ENCODE measurements at places on chromosomes 13 and 19.
A peak's percentile ranks its signal among the peaks of the same experiment; 100 is the strongest.

DNA sequence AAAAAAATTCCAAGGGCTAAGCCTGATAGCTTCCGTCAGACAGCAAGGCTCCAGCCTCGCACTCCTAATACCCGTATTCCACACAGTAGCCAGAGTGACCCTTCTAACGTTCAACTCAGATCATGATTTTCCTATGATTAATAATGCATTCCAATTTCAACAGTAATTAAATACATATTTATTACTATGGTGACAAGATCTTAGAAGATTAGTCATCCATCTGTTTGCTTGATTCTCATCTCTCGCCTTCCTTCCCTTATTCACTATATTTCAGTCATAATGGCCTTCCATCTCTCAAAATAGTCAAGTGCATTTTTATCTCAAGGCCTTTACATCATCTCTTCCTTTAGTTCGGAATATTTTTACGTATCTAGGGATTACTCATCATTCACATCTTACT is 621.2 kb upstream of the SPRY2 start:
- DNase-seq: peak; percentile 76

DNA sequence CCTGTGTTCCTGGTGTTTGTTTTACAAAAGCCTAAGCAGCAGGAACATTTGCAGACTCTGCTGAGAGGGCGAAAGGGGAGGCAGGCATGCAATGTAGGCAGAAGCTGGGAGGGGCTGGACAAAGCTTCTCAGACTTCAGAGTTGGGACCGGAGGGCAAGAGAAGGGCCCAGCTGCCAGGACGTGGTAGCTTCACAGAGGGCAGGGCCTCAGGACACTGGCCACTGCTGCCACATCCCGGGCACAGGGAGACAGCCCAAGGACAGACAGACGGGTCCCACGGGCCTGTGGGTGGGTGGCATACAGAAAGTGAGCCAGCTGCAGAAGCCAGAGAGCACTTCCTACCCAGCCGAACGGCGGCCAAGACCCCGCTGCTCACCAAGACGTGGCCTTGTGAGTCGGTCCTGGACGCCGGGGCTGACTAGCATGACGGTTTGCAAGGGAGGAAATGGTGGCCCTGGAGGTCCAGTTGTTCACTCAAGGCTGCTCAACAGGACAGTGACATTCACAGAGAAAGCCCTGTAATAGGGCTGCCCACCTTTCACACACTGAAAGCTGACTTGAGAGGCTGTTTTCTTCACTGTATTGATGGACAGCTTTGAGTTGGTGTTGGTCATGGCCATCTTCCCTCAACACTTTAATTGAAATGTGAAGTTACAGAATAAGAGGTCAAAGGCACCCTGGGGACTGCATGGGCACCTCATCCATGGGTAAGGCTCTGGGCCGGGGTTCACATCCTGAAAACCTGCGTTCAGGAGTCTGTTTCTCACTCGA is 23.7 kb upstream of the TFDP1 start:
- DNase-seq: no peak

DNA sequence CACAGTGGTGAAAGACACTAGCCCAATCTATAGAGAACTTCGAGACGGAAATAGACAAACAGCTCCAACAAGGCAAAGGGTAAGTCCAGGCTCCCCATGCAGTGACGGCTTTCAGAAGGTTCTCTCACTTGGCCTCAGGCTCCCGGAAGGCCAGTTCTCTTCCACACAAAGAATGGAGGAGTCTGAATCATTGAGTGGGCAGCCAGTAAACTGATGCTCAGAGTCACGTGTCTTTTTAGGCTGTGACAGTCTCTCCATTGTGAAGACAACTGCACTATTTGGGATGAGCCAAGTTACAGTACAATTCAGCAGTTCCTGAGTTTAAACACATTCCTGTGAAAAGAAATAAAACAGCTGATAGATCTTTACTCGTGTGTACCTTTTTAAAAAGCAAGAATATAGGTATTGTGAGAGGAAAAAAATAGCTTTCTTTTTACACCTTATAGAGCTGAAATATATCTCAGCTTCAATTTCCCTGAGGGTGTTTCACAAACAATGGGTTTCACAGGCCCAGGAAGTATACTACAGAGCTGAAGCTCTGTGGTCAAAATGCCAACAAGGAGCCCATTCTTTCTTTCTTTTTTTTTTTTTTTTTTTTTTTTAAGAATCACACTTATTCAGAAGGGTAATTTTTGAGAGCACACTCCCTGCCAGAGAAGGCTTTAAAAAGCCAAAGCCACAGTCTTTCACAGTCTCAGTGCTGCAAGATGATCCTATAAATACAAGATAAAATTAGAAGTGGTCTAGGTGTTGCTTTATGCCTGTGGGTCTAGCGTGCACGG is 135.1 kb downstream of the FREM2 start:
- no peak for DNase-seq

DNA sequence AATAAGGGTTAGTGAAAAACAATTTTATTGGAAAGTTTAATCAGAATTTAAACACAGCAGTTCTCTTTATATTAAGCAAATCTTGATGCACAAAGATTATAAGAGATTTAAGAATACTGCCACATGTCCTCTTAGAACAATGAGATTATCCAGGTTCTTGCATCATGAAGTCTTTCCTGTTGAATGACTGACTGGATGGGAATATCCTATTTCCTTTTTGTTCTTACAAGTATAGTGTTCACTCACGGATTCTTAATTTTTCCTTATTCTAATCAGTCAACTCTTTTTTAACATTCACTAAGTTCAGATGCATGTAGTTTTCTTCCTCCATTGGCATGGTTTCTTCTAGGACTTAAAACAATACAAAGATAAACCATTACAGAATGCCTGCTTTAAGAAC is 10.1 kb downstream of the URI1 start:
- peak; percentile 55 for DNase-seq

GRCh38 chr19:887072-887471 is 5.9 kb downstream of the MED16 start:
- peak; percentile 42 for DNase-seq

DNA sequence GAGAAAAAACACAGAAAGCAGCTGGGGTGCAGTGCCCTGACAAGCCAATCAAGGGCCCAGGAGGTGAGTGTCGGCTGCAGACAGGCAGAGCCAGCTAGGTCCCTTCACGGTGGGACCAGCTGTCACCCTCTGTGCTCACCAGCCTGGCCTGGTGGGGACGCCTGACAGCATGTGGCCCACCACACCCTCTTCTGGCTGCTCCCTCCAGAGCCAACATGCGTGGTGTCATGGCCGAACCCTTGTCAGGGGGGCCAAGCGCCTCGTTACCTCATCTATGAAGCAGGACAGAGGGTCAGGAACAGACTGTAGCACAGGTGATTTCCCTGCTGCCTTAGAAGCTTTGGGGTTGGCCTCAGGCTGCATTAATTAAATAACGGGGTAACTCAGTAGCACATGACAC is 40.0 kb upstream of the ISYNA1 start:
- DNase-seq: no peak

DNA sequence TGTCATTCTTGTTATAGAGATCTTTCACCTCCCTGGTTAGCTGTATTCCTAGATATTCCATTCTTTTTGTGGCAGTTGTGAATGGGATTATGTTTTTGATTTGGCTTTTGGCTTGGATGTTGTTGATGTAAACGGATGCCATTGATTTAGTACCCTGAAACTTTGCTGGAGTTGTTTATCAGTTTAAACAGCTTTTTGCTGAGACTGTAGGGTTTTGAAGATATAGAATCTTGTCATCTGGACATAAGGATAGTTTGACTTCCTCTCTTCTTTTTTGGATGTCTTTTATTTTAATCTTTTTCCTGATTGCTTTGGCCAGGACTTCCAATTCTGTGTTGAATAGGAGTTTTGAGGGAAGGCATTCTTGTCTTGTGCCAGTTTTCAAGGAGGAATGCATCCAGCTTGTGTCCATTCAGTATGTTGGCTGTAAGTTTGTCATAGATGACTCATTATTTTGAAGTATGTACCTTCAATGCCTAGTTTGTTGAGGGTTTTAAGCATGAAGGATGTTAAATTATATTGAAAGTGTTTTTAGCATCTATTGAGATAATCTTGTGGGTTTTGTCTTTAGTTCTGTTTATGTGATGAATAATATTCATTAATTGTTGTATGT is 16.8 kb downstream of the ZNF431 start:
- peak; percentile 6 for DNase-seq

DNA sequence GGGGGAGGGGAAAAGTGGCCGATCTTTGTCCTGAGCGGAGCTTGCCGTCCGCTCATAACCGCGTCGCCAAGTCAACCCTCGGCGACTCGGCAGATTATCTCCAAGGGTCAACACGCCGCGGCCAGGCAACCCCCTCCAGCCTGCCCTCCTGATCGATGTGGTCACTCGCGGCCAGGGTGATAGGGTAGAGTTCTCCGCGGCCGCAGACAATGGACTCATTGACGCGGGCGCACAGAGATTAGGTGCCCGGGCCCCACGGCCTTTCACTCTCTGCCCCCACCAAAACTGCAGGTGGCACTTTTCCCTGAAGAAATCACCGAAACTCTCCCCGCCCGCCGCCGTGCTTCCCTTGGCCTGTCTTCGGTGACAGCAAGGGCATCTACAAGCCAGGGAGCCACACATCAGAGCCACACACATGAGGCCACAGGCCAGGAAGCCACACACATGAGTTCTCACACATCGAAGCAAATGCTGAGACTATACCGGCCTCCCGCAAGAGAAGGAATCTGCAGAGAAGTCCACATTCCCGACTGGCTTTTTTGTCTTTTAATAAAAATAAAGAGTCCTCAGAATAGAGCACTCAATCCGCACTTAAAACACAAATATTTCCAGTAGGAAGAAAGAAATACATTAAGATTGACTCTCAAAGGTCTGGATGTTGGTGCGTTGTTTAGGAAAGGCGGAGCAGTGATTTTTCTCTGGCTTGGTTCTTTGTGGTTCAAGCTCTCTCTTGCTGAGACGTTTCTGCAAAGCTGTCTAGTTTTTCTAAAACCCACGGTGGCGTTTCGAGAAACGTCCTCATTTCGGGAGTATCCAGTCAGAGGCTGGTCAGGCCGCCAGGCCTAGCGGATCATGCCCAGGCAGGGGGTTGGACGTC is 1.5 kb upstream of the PDX1 start:
- DNase-seq: no peak
